HTR-8/SVneo (cell line): ENCODE measurements at places on chromosomes 7 and 10.

DNA sequence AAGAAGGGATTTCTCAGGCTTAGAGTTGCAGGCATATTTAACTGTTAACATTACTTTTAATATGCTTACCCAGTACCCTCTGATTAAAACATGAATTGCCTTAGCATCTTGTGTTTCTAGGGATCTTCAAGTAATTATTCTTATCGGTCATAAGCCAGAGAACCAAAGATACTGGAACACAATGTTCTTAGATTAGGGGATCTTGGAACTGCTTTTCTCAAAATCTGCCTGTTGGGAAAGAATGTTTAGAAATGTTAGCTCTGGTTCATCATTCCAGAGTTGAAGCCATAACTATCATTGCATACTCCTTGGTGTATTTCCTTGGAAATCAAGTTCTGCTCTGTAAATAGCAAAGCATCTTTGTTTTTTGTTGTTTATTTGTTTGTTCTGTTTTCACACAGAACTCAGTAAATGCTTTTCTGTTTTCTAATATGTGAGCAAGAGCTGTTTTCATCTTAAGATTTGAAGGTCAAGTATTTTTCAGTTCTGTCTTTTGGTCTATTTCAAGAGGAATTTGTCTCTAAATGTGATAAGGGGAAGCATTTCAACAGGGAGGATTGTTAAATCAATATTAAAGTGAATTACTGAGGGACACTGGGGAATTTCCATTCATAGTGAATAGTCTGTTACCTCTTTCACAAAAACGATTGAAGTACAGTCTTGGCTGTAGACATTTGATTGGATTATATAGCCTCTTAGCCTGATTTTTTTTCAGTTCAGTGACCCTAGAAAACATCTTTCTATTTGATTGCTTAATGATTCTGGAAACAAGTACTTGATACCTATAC lies 103.2 kb upstream of the CYP26C1 start:
- no peak for DNase-seq

- no peak for DNase-seq
Measured at GRCh38 chr10:6177880-6178281, 24.9 kb upstream of the PFKFB3 start.

DNA sequence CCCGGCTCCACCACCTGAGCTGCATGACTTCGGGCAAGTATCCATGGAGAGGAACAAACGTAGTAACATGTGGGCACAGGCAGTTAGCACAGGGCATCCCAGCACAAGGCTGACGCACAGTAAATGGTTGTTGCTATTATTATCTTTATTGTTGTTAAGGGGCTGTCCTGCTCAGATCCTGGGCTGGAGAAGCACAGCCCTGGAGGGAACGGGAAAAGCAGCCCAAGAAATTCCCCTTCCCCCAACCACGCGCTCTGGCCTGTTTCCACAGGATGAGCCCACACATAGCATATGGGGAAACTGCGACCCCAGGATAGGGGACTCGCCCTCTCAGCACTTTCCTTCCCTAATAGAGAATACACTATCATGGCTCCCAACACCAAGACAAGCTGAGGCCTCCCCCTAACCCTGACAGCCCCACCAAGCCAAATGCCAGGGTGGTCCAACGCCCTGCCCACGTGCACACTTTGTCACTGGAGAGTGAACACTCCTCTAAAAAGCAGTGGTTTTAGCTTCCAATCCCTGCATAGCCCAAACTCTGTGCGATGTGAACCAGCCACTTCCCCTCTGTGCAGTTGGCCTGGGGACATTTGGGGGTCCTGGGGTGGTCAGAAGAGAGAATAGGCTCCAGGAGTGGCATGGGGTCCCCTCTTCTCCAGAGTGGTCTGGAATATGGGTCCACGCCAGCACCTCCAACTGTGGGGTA lies 11.0 kb downstream of the PSD start:
- DNase-seq: no peak

GRCh38 chr10:12921163-12921562 lies 80.3 kb downstream of the CCDC3 start:
- DNase-seq: no peak

DNA sequence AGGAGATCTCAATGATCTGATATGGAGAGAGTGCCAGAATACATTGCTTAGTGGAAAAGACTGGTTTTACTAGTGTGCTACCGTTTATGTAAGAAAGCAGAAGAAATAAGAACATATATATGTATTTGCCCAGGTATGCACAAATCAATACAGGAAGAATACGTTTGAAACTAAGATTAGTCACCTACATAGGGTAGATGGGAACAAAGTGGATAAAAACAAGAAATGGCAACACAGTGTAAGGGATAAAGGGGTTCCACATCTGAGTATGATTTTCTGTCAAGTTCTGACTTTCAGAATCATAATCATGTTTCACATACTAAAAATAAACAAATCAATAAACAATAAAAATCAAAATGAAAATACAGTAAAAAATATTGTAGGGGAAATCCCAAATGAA lies 148.6 kb upstream of the NAMPT start:
- no peak for DNase-seq

GRCh38 chr10:52771534-52772445 lies 794 bp downstream of the MBL2 start:
- DNase-seq: no peak

DNA sequence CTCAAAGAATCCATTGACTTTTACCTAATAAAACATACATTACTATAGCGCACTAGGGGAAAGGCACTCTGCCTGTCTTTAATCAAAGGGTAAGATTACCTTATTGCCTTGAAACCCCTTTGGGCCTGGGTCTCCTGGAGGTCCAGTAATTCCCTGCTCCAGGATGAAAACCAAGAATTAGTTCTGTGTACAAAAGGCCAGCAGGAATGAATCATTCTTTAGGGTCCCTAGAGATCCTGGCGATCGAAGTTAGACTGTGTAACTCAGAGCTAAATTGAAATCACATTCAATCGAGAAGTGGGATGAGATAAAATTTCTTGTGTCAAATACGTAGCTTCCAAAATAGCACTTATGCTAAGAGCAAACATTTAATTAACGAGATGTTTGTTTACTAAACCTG lies 29.8 kb downstream of the COL28A1 start:
- DNase-seq: no peak

GRCh38 chr7:82105463-82105862 lies 335.6 kb upstream of the HGF start:
- DNase-seq: peak; percentile 6

GRCh38 chr10:80536361-80536835 lies 1.3 kb upstream of the SH2D4B start:
- no peak for DNase-seq

- no peak for DNase-seq
Measured at GRCh38 chr7:116213361-116214130, 3.2 kb downstream of the TES start.

DNA sequence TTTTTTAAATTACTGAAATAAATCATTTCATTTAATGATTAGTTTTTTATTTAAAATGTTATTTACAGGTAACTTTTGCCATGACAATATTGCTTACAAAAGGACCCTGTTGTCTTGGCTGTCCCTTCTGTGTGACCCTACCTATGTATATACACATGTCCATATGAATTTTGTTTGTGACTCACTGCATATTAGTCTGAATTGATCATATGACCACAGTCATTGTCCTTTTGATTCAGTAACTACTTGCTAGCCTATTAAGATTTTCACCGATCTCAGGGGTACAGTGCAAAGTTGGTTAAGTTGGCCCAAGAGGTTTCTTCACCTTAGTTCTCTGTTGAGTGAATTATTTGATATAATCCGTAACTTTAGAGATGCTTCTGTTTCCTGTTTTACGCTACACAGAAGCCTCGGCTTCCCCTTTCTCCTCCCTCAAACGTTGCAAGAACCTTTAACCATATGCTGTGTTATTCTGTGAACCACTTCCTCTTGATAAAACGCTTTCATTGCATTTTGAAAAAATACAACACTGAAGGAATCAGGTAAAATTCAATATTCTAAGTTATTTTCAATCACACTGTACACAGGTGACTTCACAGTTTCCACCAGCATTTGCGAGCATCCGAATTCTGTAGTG lies 43.9 kb downstream of the APBB1IP start:
- DNase-seq: no peak

DNA sequence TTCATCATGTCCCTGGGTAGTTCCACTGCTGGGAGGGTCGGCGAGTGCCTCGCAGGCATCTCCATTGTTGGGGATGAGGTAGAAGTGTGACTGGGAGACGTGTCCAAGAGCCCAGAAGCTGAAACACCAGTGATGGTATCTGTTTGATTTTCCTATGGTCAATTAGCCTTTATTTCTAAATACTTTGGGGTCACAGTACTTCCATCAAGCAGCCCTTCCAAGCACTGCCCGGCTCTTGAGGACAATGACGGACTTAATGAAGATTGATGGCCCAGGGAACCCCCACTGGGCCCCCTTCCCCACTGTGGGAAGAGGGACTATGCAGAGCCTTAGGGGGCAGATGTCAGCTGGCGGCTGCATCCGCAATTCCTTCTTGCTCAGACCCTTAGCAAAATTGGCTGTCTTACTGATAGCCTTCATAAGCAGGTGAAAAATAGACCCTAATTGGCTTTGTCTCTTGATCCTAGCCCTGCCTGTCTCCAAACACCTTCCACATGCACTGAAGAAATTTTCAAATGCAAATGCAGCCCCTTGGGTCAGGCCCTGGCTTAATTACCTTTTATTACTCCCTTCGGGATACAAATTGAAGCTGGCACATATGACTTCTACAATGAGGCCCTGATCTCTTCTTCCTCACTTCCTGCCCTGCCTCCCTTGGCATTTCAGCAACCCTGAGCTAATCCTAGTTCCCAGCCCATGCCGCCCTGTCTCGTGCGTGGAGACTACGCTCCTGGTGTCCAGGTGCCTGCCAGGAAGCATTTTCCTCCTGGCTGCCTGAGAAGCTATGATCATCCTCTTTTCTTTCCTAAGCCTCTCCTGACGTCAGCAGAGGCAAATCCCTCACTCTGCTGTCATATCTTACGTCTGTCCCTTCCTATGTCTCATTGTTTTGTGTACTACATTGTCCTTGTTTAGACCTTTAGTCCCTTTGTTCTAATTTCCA lies 124.5 kb upstream of the GDF10 start:
- DNase-seq: no peak

DNA sequence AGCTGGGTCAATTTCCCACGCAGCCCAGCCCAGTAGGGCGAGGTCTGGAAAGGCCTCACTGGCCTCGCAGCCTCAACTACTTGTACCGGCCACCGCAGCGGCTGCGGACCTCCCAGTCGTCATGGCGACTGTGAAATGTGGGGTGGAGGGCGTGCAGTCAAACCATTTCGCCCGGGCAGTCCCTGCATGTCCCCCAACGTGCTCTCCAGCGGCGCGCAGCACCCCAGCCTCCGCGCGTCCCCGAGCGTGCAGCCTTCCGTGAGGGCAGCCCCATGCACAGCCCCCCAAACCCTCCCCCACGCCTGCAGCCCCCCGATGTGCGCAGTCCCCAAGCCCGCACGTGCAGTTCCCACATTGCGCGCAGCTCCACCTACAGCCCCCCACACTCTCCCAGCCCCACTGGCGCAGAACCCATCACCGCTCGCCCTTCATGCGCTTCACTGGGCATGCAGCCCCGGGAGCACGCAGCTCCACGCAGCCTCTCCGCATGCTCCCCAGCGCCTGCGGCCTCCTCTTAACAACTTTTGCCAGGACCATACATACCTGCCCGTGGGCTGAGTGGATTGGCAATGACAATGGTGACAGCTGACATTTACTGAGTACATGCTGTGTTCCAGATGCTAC lies 34.5 kb upstream of the SFTPD start:
- DNase-seq: no peak

- no peak for DNase-seq
Measured at GRCh38 chr7:138027100-138027499, 25.2 kb upstream of the CREB3L2 start.

DNA sequence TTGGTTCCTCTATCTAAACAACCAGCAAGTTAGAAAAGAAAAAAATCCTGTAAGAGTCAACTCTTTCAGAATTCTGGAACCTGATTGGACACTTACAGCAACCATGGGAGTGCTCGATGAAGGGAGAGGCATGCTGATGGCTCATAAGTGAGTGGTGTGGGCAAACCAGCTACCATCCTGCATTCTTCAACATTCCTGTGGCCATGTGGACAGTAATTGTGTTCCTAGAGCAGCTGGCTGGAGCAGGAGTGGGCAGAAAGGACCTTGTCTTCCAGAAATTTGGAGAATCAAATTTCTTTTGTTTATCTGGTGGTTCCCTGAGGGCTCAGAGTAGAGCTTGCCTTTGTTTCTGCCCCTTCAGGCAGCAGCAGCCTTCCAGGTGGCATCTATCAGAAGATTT lies 22.5 kb upstream of the MYL7 start:
- peak; percentile 93 for DNase-seq

- DNase-seq: no peak
Measured at GRCh38 chr10:89343089-89343767, 15.4 kb downstream of the IFIT3 start.

DNA sequence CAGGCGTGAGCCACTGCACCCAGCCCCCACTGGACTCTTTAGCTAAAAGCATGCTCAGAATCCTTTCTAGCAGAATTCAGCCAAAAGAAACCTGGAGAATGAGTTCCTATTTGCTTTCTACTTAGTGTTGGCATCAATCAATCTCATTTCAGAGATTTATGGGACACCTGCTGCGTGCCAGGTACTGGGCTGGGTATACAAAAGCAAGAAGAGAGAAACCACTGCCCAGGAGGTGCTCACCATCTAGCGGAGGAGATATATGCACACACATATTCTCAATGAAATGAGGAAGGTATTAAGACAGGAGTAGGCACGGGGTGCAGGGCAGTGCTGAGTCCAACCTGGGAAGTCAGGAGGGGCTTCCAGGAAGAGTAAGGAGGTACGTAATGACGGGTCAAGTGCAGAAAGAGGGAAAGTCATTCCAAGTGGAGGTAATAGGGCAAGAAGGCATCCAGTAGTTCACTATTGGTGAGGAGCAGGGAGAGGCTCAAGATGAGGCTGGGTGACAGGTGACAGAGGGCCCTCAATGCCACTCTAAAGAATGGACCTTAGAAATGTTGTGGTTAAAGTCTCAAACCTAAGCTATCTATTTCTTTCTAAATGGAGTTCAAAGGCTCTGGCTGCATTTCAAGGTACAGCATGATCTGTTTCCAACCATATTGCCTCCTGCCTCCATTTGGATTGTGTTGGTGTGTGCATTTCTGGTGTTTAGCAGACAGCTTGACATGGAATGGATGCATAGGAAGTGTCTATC lies 22.1 kb downstream of the ABLIM1 start:
- DNase-seq: no peak

DNA sequence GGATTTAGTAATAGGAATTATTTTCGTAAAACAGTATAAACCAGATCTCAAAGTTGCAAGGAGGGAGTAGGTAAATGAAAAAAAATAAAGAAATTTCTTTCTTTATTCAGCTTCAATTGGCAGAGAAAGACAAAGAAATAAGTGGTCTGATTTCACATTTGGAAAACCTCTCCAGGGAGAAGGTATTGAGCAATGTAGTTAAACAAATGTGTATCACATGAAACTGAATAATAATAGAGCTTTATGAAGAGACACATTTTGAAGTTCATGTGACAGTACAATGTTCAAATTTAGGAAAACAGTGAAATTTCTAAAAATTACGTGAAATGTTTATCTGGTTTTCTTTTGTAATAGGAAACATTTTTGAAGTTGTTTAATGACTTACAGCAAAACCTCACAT lies 63.0 kb downstream of the TAX1BP1 start:
- DNase-seq: no peak

GRCh38 chr10:103281753-103282152 lies 4.8 kb downstream of the INA start:
- DNase-seq: no peak
